ENCODE measurements at places on chromosomes 12 and 14. TPM values are rescaled to one million over a fixed set of nuclear protein-coding genes. Genes with fewer than 3 reads are reported as not detected.

FGD4 gene
- total RNA-seq, result 34.7 TPM

DNA sequence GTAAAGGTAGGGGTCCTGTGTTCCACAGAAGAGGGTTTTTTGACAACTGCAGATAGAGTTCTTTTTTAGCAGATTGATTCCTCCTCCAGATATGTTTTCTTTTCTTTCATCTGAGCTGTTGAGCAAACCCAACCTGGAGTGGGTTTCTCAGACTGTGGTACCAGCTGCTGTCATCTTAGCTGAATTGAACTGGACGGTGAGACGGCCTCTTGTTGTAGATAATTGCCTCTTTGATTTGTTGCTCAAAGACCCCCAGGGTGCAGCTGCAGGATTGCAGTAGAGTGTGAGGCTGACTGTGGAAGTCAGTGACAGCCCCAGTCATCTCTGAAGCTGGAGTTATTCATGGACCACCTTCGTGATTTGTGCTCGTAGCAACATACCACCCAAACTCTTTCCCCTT is 317.7 kb downstream of the AACS start:
- H3K27me3 ChIP-seq, result peaks cover 11% of the 10 kb centered on the region
- no peak overlapping the region for H3K4me3 ChIP-seq
- H3K4me1 ChIP-seq, result no peaks in the 10 kb centered on the region
- H3K27ac ChIP-seq, result no peak overlapping the region
- no peaks in the 10 kb centered on the region for H3K36me3 ChIP-seq
- no peak for DNase-seq

DNA sequence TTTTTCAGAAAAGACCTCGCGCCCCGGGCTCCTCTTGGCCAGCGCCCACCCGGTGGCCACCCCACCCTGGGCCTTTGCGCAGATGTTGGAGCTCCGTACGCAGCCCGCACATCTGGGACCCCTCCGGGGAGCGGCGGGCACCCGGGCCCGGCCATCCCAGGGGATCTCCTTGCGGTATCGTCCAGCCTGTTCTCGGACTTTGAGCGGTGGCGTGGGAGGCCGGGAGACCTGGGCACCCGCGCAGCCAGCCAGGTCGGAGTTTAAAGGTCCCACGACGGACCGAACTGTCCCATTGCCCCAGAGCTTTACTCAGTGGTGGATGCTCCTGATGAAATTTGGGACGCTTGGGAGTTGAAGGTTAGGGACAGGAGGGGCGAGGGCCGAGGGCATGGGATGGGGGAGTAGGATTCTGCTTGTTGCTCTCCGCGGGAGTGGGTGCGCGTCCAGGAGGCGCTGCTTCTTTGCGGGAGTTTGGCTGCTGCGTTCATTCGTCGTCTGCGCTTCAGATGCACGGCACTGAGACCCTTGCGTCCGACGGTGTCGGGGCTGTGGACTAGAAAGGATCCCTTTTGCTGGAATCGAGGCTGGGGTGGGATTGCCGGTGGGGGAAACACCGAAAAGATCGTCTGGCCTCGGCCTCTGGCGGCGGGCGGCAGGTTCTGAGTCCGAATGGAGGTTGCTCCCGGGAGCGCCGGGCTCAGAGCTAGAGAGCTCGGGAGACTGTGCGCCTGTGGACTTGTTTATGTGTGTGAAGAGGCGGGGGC is 1.4 kb downstream of the NTF3 start:
- no peaks in the 10 kb centered on the region for H3K4me1 ChIP-seq
- DNase-seq, result no peak

GRCh38 chr14:58821421-58821820 is 183.7 kb downstream of the DACT1 start:
- no peak overlapping the region for H3K4me3 ChIP-seq
- H3K36me3 ChIP-seq, result no peaks in the 10 kb centered on the region
- H3K27me3 ChIP-seq, result peaks cover 95% of the 10 kb centered on the region
- no peak overlapping the region for H3K27ac ChIP-seq
- DNase-seq, result no peak

DNA sequence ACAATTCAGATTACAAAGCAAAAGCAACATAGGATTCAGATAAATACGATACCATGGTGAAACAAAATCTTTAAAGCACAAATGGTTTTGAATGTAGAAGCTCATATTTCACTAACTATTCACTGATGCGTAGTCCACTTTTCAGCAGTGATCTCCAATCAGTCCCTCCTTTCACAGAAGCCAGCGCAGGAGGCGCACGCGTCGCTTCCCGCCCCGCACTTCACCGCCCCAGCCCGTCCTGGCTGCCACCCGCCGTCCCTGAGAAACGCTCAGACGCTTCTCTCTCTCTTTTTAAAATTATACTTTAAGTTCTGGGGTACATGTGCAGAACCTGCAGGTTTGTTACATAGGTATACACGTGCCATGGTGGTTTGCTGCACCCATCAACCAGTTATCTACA is 19.8 kb upstream of the CHFR start:
- no peaks in the 10 kb centered on the region for H3K4me1 ChIP-seq
- H3K27me3 ChIP-seq, result no peaks in the 10 kb centered on the region
- H3K36me3 ChIP-seq, result no peaks in the 10 kb centered on the region
- H3K27ac ChIP-seq, result no peak overlapping the region
- DNase-seq, result no peak
- H3K4me3 ChIP-seq, result no peak overlapping the region

DNA sequence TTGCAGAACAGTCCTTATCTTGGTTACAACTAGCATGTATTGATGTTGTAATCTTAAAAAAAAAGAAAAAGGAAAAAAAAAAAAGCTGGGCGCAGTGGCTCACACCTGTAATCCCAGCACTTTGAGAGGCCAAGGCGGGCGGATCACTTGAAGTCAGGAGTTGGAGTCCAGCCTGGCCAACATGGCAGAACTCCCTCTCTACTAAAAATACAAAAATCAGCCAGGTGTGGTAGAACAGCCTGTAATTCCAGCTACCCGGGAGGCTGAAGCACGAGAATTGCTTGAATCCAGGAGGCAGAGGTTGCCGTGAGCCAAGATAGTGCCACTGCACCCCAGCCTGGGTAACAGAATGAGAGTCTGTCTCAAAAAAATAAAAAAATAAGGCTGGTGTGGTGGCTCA is 25.6 kb upstream of the TEAD4 start:
- no peak overlapping the region for H3K27ac ChIP-seq
- H3K36me3 ChIP-seq, result peaks cover 97% of the 10 kb centered on the region
- no peaks in the 10 kb centered on the region for H3K4me1 ChIP-seq
- DNase-seq, result no peak
- no peak overlapping the region for H3K4me3 ChIP-seq

DNA sequence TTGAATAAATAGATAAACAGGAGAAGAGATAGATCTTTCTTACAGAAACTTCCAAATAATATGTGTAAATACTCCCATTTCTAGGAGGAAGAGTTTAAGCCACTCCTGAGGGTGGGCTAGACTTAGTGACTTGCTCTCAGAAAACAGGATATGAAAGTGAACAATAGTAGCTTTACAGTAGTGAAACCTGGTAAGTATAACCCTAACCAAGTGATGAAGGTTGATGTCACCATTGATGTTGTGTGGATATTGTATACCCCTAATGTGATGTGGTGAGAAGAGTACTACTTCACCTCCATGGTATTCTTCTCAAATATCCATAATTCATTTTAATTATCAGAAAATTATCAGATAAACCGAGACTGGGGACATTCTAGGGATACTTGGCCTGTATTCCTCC is 20.9 kb downstream of the AKAP6 start:
- no peak overlapping the region for H3K4me3 ChIP-seq
- no peak overlapping the region for H3K27ac ChIP-seq
- no peak for DNase-seq
- no peaks in the 10 kb centered on the region for H3K27me3 ChIP-seq
- H3K36me3 ChIP-seq, result no peaks in the 10 kb centered on the region

DNA sequence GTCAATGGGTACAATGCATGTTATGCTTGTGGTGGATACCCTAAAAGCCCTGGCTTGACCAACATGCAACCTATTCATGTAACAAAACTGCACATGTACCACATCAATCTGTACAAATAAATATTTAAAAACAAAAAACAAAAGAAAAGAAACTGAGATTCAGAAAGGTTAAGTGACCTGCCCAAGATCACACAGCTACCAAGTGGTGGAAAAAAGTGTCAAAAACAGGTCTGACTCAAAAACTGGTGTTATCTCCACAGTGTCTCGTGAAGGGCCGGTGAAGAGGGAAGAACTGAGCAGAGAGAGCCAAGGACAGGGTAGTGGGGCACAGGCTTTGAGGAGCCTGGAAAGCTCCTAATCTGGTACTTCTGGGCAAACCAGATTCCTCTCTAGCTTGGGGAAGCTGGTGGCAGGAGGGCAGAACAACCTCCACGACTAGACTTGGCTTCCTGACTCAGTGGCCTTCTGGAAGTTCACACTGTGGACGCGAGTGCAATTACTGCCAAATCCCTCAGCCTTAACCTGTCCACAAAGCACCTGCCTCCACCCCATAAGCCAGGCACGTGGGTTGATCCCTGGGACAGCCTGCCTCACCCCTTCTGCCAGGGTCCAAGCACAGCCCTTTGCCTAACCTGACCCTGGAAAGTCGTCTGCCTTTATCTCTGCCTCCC is 15.6 kb downstream of the ZBTB39 start:
- peaks cover 17% of the 10 kb centered on the region for H3K4me1 ChIP-seq
- no peak overlapping the region for H3K4me3 ChIP-seq
- H3K27ac ChIP-seq, result no peak overlapping the region
- no peak for DNase-seq
- no peaks in the 10 kb centered on the region for H3K36me3 ChIP-seq

Data from MCF 10A (cell line).